ENCODE measurements at places on chromosomes 4 and X.

- DNase-seq: no peak
These were observed 680.9 kb upstream of the ATOH1 start for GRCh38 chr4:93147524-93148212.

DNA sequence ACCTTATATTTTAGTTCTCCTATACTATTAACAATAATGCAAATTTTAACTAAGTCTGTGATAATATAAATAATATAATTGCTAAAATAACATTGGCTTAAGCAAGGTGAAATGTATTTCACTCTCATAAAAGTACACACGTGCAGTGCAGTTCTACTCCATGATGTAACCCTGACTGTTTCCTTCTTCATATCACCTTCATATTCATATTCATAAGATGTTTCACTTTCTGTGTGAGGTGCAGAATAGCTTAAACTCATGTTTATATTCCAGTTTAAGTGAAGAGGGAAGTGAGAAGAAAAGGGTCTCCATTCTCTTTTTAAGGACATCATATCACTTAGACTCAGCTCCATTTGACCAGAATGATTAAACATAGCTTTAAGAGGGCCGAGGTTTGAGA is 1810.0 kb upstream of the PCDH10 start:
- DNase-seq: no peak

GRCh38 chr4:66840178-66840577 is 705.1 kb downstream of the CENPC start:
- DNase-seq: no peak

DNA sequence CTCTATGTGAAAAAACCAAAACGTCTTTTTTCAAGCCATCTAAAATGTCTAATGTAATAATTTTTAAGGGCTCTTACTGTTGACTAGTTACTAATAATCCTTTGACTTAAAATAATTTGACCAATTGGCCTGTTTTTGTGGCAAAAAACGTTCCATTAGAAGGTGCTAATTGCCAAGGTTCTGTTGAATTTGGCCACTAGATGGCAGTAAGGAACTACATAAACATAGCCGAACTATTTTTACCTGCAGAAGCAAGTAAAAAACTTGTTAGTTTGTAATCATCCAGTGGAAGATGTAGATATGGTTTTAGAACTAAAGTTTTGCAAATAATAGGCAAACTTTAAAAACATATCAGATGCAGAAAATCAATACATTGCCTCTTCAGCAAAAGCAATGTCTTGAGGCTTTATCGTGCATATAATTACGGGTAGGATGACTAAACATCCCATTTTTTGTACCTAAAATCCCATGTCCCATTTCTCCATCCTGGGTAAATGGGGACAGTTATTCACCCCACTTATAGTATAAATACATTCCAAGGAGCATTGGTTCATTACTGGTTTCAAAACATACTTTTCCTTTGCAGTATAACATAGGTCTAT is 57.6 kb downstream of the PROM1 start:
- no peak for DNase-seq
